A549 treated with DMSO at 1 μM for 4 hours (cell line): ENCODE measurements at places on chromosomes 12 and 14. TPM values are rescaled to one million over a fixed set of nuclear protein-coding genes. Genes with fewer than 3 reads are reported as not detected.

Gene IL31
- total RNA-seq, result not detected in 5 replicates

Gene SLC25A47
- total RNA-seq, result not detected in 5 replicates

Gene MIP
- 0.15 to 0.30 TPM in 2 of 5 replicates, not detected in the others for total RNA-seq

Gene CD9
- 229 to 259 TPM (median 235 TPM) in 5 replicates for total RNA-seq

Gene ANO4
- 0.05 to 0.06 TPM (median 0.06 TPM) in 3 of 5 replicates, not detected in the others for total RNA-seq

Gene CLEC1B
- total RNA-seq, result not detected in 5 replicates

Gene GPHB5
- total RNA-seq, result not detected in 5 replicates

Gene OTUB2
- 4.2 to 6.7 TPM (median 5.0 TPM) in 5 replicates for total RNA-seq
